ENCODE measurements at places on chromosomes 12 and 14.

DNA sequence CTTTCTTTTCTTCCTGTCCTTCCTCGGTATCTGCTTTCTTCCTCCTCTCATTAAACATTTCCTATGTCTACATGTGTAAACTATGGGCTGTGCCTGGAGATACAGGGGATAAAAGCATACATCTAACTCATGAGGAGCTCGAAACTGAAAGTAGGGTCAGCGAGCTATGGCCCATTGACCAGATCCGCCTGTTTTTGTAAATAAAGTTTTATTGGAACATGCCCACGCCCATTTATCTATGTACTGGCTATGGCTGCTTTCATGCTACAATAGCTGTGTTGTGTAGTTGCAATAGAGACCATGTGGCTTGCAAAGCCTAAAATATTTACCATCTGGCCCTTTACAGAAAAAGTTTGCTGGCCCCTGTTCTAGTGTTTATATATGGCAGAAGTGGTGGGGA lies 500.8 kb upstream of the GARIN6 start:
- no peak for DNase-seq

DNA sequence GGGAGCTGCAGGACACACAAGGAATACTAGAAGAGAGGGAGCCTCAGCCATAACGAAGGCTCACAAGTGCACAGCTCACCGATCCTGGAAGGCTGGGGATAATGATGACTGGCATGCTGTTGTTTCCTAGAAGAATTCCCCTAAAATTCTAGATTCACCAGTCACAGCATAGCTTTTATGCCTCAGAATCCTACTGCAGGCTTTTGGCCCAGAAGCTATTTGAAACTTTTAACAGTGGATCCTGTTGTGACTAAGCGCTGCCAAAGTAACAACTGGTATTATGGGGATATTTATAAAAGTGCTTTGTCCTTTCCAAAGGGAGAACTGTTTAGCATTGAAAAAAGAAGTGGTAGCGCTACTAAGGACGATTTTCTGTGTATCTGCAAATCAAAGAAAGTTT lies 214.1 kb upstream of the PELI2 start:
- DNase-seq = no peak

GRCh38 chr12:90058704-90059103 lies 350.1 kb upstream of the ATP2B1 start:
- DNase-seq = no peak

GRCh38 chr14:94675036-94675435 lies 62.8 kb downstream of the SERPINA3 start:
- no peak for DNase-seq

DNA sequence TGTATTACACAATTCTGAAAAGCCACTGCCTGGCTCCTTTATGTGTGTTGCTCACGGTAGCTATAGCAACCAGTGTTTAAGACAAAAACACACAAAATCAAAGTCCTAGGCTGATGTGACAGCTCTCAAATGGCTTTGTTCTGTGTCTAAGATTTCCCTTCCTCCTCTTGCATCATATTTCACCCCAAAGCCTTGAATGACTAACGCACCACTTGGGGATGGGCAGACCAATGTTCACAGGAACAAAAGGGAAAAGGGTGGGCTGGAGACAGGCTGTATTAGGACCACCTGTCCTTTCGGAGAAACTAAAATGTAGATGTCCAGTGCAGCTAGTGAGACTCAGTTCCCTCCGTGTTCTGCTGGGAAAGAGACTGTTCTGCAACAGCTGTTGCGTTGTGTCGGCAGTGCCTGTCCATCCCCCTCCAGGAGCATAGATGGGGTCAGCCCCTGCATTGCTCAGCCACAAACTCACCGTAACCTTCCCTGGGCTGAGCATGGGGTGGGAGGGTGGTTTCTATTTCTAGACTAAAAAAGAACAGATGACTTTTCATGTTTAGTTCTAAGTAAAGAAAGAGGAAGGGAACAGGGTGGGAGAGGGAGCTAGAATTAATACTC lies 26.8 kb upstream of the DAAM1 start:
- no peak for DNase-seq

- no peak for DNase-seq
These were observed 300.5 kb downstream of the PRKD1 start for GRCh38 chr14:29627137-29627536.

DNA sequence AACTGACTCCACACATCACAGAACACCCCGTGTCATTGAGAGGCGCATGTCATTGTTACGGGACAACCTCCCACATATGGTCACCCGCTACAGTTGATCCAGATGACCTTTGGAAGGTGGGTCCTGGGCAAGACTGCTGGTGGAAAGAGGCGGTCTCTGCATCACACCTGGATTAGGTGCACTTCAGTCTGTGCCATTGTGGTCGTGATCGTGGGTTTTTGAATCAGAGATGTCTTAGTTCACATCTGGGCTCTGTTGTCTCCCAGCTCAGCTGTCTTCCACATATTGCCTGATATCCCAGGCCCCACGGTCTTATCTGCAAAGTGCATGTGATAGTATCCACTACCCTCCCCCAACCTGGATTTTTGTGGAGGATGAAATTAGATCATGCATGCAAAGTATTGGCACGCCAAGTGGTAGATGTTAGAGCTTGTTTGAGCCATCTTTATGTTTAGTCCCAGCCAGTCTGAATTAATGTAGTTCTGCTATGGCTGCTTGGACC lies 208.7 kb upstream of the FOXN3 start:
- DNase-seq = no peak

- no peak for DNase-seq
These were observed 1.6 kb downstream of the GABARAPL1 start for GRCh38 chr12:10214136-10214894.

DNA sequence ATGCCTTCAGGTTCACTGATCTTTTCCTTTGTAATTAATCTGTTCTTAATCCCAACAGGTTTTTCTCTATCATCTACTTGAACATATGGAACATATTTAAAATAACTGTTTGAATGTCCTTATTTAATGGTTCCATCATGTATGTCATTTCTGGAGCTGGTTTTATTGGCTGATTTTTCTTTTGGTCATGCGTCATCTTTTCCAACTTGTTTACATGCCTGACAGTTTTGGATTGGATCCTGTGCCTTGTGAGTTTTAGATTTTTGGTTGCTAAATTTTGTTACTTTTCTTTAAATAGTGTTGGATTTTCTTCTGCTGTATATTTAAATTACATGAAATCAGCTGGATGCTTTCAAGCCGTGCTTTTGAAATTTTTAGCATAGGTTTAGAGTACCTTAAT lies 237.3 kb upstream of the DAAM1 start:
- DNase-seq = no peak

DNA sequence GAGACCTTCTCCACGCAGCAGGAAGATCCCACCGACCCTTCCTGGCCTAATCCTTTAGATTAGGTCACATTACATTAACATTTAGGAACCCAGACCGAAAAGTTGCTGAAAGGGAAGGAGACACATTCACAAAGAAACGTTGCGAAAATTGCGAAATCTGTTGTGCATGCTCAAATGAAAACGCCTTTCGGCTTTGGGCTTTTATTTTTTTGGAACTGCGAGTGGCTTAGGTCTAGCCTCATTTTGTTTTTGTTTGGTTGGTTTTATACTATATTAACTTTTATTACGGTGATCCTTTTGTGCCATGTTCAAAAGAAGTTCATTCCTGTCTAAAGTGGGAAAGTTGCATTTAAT lies 1.5 kb downstream of the MYF6 start:
- no peak for DNase-seq

DNA sequence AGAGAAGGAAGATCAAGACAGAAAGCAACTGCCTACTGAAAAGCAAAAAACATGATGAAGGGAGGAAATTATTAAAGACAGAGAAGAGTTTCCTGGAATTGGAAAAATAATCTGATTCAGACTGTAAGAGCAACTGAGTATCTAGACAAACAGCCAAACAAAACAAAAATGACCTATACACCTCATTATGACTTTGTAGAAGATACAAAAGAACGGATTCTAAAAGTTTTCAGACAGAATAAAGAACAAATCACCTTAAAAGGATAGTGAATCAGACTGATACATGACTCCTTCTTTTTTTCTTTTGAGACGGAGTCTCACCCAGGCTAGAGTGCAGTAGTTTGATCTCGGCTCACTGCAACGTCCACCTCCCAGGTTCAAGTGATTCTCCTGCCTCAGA lies 10.4 kb downstream of the OSBPL8 start:
- no peak for DNase-seq
